Cardiac muscle cell (in vitro differentiated cells and primary cell): ENCODE measurements at places on chromosomes 13 and 19. TPM values are rescaled to one million over a fixed set of nuclear protein-coding genes. Genes with fewer than 3 reads are reported as not detected.

GRCh38 chr13:51534041-51534817 lies 50.0 kb upstream of the WDFY2 start:
- no peak for DNase-seq
- H3K4me1 ChIP-seq: no peaks in the 10 kb centered on the region
- H3K36me3 ChIP-seq: no peaks in the 10 kb centered on the region
- no peak overlapping the region for H3K4me3 ChIP-seq

DNA sequence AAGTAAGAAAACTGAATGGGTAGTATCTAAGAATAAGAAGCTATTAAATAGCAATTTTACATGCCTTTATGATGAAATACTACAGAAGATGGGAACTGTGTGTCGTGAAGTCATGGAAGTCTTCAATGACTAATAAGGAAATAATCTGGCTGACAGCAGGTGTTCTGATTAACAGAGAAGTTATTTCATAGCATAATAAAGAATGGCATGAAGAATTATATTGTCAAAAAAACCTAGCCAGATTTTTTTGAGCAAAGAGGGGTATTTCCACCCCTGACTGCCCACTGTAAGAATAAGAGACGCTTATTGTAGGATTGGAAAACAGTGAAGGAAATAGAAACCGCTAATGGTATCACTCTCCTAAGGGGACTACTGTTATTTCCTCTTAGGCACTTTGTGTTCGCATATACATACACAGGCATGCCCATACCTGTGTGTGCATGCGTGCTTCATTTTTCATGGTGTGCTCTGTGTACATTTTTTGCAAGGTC lies 318.8 kb downstream of the SHISA2 start:
- no peaks in the 10 kb centered on the region for H3K36me3 ChIP-seq
- H3K4me1 ChIP-seq: peaks cover 2% of the 10 kb centered on the region
- H3K27me3 ChIP-seq: no peaks in the 10 kb centered on the region
- H3K4me3 ChIP-seq: no peak overlapping the region
- H3K27ac ChIP-seq: no peak overlapping the region
- no peak for DNase-seq

DNA sequence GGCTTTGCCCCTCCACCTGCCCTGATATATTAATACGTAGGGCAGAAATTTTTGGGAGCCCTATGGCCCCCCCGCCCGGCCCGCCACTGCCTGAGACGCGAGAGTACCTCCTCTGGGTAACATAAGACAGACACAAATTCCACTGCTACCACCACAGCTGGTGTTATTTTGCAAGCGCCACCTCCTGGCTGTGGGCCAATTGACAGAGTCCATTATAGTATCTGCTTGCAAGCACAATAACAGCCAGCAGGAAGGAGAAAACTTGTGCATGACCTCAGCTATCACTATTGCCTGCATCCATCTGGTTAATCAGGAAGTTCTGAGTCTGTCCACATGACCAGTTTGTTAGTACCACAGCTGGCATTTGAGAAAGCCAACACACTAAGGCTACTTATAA lies 25.3 kb upstream of the OR10H2 start:
- H3K4me1 ChIP-seq: no peaks in the 10 kb centered on the region
- no peak overlapping the region for H3K27ac ChIP-seq
- no peak overlapping the region for H3K4me3 ChIP-seq
- no peaks in the 10 kb centered on the region for H3K27me3 ChIP-seq

Gene SBK2
- total RNA-seq: 2.4 and 5.3 TPM in 2 replicates

Gene NBEA
- 7.9 and 13.2 TPM in 2 replicates for total RNA-seq

Gene CLEC17A
- total RNA-seq: not detected in 2 replicates

DNA sequence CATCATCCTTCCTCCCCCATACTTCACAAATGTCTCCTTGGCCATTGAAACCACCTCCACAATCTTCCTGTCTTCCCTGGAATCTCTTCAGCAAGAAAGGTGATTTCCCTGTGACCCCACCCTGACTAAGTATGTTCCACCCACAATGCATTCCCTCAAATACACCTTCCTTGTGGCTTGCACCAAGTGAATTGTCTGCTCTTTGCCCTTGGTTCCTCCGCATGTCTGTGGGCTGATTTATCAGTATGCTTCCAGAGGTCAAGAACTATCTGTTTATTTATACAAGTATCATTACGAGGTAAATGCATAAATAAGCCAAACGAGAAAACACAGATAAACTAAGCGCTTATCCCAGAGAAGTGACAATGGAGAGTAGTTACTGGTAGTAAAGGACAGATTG lies 45.4 kb upstream of the POMP start:
- no peak overlapping the region for H3K4me3 ChIP-seq
- no peak overlapping the region for H3K27ac ChIP-seq
- no peaks in the 10 kb centered on the region for H3K36me3 ChIP-seq
- no peaks in the 10 kb centered on the region for H3K27me3 ChIP-seq
- DNase-seq: no peak
